ENCODE measurements at places on chromosomes 3 and 15.

DNA sequence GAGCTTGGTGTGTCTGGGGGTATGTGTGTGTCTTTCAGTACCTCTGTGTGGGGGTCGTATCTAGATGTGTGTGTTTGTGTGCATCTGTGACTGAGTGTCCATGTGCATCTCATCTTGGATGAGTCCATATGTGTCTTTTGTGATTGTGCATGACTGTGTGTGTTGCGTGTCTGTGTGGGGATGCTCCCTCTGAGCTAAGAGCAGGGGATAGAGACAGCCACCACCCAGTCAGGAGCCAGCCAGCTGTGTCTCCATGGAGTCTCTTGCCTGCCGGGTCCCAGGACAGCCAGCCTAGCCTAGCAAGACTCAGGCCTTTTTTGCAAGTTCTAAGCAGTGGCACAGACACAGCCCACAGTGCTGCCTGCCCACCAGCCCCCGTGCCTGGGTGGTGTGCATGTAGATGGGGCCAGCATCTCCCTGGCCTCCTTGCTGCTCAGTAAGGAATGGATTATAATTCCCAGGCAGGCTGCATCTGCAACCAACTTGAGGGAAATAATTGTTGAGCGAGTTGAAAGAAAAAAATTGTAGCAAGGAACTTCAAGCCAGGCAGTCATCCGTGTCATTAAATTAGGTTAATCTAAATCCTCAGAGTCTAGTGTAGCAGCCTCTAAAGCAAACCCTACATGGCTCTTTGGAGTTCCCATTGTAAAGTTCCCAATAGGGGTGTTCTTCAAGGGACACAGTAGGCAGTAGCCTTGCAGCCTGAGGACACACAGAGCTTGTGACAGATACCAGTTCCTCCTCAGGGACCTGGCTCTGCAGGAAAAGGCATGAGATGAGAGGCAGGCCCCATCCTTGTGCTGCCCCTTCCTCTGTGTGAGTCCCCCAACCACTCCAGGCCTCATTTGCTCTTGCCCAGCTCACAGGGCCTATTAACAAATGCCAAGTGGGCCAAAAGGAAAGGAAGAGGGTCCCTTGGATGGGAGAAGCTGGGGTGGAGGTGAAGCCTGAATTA lies 35.9 kb upstream of the MRPS22 start:
- no peak for DNase-seq

GRCh38 chr3:160473221-160473620 lies 23.6 kb upstream of the TRIM59 start:
- no peak for DNase-seq

DNA sequence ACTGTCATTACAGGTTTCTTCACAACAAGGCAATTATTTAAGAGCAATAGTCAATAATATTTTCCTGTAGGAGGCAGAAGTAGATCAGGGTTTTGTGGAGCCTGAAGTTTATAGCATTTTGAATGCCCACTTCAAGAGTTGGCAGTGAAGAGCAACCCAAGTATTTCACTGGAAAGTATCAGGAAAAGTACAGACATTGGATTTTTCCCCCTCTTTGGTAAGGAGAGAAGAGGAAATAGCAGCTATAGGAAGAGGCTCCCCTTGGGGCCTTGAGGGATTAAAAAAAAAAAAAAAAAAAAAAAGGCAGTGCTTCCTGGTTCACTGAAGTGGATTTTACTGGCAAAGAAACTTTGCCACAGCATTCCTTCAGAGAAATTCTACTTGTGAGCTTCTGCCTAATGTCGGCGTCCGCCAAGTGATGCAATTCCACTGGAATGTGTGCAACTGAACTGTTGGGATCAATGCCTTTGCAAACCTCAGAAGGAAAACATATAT lies 5.7 kb upstream of the CNTN6 start:
- DNase-seq: no peak

GRCh38 chr3:173221010-173221409 lies 80.0 kb upstream of the SPATA16 start:
- DNase-seq: no peak

DNA sequence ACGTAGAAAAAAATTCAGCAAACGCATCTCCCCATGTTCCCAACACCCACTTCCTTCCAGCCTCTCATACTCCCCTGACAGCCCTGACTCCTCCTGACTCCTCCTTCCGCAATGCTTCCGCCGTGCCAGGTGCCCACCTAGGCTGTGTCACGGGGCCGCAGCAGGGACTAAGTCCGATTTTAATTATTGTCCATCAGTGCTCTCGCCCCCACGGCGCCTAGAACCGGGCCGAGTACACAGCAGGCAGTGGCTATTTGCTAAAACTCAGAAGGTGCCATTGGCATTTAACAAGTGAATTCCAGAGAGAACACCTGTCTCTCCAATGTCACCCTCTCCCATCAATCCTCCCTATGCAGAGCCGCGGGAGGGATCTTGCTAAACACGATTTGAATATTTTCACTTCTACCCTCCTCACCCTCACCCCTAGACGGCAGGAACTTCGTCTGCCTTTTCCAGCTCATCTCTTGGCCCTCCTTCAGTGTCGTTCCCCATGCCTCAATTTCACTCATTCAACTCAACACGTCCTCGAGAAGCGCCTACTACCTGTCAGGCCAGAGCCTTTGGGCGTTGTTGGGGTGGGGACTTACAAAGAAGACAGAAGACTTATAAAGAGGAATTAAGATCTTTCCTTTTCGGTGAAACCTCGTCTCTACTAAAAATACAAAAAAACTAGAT lies 11.5 kb upstream of the SHF start:
- no peak for DNase-seq

DNA sequence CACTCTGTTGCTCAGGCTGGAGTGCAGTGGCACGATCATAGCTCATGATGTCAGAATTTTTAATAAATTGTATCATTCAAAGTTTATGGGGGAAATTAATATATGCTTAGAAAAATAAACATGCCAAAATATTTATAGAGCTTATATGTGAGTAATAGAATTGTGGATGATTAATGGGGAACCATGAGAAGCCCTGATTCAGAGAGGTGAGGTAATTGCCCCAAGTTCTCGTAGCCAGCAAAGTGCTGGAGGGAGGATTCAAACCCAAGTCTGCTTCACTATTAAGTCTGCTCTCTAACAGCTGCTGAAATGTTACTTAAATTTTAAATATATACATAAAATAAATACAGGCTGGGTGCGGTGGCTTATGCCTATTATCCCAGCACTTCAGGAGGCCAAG lies 26.2 kb upstream of the IGF2BP2 start:
- DNase-seq: no peak

DNA sequence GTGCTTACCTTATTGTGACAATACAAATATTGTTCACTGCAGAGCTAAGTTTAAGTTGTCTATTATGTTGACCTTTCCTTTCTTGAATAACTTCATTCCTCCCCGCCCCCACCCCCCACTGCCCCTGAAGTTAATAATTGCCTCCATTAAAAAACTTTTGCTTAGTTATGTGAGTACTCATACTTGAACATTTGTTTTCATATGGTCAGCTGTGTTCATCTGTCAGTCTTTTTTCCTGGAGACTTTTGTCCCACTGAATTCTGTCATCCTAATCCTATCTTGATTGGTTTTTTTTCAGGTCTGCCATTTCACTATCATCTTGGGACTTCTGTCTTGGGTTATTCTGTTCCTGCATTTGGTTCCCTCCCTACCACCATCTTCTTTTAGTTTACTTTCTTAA lies 8.5 kb downstream of the SLC25A36 start:
- DNase-seq: no peak

DNA sequence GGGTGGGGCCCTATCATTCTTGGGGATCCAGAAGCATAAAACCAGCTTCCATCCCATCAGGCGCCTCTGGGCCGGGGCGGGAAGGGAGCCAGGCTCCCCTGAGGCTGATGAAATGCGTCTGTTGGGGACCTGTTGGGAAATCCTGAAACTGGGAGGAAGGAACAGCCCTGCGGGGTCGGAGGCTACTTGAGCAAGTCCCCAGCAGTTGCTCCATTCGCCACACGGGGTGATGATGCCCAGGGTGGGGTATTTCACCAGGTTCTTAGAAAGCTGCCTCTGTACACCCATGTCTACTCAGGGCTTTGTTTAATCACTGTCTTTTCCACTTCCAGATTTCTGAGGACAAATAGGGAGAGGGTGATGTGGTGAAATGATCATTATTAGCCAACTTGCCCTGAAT lies 25.4 kb upstream of the TSEN2 start:
- no peak for DNase-seq

DNA sequence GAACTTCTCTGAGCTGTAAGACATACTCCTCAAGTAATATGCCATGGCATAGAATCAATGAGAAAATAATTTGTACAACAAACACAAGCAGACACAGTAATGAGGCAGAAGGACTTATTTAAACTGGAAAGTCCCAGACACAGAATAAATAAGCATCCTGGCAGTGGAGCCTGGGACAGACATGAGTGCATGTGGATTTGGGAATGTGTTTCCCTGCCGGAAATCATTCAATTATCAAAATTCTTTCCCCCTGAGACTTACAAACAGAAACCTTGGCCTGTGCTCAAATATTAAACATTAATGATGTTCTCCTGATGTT lies 520.1 kb downstream of the ROBO1 start:
- DNase-seq: no peak

DNA sequence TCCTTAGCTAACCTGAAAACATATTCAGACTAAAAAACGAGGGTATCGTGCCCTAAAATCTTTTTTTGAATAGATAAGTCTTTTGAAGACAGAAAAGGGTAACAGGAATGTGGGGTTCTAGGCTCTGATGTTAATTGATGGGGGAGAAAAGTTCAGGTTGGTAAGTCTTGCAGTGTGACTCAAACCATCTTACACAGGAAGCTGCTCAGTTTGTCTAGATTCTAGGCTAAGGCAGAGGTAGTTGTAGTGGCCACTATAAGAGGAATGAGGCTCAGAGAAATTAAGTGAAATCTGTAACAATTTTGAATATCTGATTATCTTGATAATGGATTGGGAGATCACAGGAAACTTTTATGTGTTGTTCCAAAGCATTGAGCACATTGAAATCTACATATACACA lies 267.9 kb downstream of the PDCD6IP start:
- DNase-seq: no peak

- no peak for DNase-seq
These were observed 172.4 kb upstream of the CGNL1 start for GRCh38 chr15:57203906-57204305.
